Ovary (tissue), 10 donors: ENCODE measurements at places on chromosomes 11 and 22. TPM values are rescaled to one million over a fixed set of nuclear protein-coding genes. Genes with fewer than 3 reads are reported as not detected.

The SHISA8 gene
- not detected for total RNA-seq

The OR10V1 gene
- total RNA-seq = not detected

The OR52N4 gene
- 0.55 TPM for total RNA-seq

The SYCE3 gene
- not detected for total RNA-seq
